Esophagus squamous epithelium (tissue), 5 donors: ENCODE measurements at places on chromosomes 7 and 10.

DNA sequence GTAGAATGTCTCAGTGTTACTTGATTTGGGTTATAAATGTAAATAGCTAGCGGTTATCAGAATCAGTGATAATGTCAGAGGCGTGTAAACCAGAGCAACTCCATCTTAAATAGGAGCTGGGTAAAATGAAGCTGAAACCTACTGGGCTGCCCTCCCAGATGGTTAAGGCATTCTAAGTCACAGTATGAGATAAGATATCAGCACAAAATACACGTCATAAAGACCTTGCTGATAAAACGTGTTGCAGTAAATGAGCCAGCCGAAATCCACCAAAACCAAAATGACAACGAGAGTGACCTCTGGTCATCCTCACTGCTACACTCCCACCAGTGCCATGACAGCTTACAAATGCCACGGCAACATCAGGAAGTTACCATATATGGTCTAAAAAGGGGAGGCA, 172.3 kb downstream of the CHRM2 start:
- no peak for DNase-seq

DNA sequence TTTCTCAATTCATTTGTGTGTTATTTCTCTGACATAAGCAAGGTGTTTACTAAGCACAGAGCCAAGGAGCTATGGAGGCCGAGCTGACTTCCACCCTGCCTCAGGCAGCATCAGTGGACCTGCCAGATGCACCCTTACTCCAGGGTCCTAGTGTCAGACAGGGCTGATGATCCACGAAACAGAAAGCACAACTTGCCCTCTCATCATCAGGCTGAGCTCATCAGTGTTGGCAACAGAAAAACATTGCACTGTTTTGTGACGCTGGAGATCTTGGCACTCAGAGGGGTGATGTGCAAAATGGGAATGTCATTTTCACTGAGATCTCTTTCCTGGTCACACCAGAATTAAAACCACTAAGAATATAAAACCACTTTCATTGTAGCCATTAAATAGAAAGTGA, 201.8 kb downstream of the GLI3 start:
- no peak for DNase-seq

- DNase-seq = no peak
These were observed 2.4 kb downstream of the GATA3 start for GRCh38 chr10:8056871-8057331.

GRCh38 chr7:23570592-23571200, 26.5 kb upstream of the CCDC126 start:
- no peak for DNase-seq

- DNase-seq = no peak
These were observed 24.2 kb downstream of the PIP4K2A start for GRCh38 chr10:22690158-22690557.

DNA sequence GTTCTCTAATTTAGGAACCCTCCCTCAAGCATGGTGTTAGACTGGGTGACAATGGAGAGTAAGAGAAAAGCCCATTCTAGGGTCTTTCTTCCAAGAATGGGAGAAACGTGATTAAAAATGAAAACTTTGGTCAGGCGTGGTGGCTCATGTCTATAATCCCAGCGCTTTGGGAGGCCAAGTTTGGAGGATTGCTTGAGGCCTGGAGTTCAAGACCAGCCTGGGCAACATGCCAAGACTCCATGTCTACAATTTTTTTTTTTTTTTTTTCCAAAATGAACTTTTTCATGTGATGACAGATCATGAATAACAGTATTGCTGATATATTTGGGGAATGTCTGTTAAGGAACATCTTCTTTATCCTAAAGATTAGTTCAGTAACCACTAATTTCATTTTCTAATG, 194.6 kb downstream of the MLLT10 start:
- no peak for DNase-seq

DNA sequence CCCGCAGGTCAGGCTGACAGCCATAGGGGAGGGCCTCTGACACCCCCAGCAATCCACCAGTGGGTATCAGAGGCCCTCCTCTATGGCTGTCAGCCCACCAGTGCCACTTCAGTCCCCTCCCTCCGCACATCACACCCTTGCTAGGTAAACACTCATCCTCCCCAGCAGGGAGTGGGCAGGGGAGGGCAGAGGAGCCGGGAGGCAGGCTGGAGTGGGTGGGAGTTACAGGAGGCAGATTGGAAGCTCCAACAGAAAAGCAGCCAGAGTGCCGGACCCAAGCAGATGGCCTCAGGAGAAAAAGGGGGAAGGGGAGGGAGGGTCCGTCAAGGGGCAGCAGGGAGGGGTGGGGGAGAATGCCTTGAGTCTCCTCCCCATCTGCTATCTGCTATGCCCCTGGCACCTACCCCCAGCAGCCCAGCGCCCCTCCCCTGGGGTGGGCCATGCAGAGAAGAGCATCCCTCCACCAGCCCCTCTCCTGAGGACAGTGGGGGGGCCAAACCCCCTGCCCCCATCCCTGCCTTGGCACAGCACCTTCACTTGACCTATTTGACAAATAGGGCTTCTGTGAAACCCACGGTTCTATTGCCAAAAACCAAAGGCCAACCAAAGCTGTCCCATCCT, 2.4 kb downstream of the RASGEF1A start:
- DNase-seq = no peak

GRCh38 chr10:128908099-128908498, 558.9 kb upstream of the MGMT start:
- no peak for DNase-seq

- no peak for DNase-seq
These were observed 675.3 kb downstream of the INHBA start for GRCh38 chr7:41027428-41028115.

- DNase-seq = no peak
These were observed 23.9 kb upstream of the CALN1 start for GRCh38 chr7:72435925-72436480.

DNA sequence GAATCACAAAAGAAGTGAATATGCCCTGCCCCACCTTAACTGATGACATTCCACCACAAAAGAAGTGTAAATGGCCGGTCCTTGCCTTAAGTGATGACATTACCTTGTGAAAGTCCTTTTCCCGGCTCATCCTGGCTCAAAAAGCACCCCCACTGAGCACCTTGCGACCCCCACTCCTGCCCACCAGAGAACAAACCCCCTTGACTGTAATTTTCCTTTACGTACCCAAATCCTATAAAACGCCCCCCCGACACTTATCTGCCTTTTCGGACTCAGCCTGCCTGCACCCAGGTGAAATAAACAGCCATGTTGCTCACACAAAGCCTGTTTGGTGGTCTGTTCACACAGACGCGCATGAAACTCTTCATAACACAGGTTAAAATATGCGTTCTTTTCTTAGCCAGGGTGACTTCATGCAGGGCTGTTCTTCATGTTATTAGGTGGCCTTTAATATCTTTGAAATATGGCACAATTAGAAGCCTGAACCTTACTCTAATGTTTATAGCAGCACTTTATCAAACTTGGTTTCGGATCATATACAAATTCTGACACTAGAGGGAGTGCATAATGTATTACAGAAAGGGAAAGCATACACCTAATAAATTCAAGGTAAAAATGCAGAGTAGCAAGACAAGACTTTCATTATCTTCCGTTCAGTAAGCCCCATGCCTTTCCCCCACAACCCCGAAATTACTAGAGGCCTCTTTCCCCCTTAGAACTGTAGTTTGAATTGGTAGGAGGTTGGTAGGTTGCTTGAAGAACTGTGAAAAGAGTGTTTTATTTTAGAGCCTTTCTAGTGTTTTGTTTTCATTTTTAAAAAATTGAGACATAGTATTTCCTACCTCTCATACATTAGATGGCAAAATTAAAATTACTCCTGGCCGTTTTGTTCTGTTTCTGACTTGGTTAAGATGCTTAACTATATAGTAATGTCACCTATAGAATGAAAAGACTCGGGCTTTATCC, 117.9 kb downstream of the NPY start:
- no peak for DNase-seq

DNA sequence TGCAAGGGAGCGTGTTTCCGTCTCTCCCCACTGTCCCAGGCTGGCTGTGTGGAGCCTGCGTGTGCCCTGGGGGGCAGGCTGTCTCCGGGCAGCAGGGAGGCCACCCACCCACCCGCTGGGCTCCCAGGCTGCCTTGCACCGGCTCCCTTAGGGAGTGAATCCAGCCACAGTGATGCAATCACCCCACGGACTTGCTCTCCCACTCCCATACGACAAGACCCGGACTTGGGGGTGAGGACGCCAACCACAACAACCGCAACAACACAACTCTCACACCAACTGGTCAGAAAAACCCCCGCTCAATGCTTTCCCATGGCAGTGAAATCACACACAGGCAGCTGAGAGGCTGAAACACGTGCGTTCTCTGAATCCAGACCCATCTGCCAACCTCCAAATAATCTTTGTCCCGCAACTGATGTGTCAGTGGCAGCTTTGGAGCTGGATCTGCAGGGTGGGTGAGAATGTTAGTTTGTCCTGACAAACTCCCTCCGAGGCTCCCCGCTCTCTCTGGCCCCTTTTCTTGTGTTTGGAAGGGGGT, 62.7 kb upstream of the DDC start:
- no peak for DNase-seq

GRCh38 chr7:109498131-109498530, 928.5 kb downstream of the DNAJB9 start:
- DNase-seq = no peak

- no peak for DNase-seq
These were observed 19.6 kb downstream of the NPVF start for GRCh38 chr7:25208525-25209221.

GRCh38 chr7:148962823-148963582, 65.3 kb downstream of the PDIA4 start:
- no peak for DNase-seq

DNA sequence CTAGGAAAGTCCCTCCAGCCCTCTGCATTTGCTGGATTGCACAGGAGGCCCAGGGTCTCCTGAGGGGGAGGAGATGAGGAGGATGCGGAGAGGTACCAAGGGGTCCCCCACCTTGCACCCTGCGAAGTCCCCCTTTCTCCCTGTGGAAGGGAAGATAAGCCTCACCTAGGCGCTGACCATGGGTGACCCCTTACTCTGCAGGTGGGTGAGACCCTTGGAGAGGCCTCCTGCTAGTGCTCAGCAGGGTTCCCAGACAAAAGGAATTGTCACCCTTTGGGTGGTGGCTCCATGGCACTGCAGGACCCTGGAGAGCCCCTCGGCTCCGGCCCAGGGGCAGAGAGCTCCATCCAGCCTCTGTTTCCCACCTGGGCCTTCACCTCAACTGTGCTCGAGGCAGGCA, 107.0 kb upstream of the RET start:
- no peak for DNase-seq

GRCh38 chr10:74282848-74283210, 131.8 kb downstream of the ADK start:
- DNase-seq = no peak

DNA sequence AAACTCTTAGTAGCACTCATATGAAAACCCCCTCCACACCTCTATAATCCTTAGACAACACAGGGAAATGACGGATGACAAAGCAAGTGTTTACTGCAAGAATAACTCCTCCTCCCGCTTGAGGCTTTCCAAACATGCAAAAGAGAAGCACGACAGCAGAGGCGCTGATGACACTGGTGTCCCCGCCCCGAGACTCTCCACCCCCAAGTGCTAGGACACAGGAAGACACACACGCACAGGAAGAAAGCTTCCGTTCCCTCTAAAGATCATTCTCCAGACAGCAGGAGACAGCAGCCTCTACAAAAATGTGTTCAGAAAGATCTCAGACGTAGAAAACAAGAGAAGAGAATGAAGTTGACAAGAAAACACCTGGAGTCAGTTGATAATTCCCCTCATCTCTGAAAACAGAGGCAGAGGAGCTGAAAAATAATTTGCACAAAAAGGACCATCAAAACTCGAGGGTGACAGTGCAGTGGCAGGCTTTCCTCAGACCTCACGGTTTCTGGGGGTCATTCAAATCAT, 90.2 kb downstream of the DLG5 start:
- no peak for DNase-seq

- DNase-seq = no peak
These were observed 277.6 kb downstream of the GATA3 start for GRCh38 chr10:8331896-8332729.

- DNase-seq = no peak
These were observed 395.8 kb upstream of the PHF14 start for GRCh38 chr7:10577866-10578374.

GRCh38 chr10:99869581-99870122, 87.2 kb downstream of the ABCC2 start:
- DNase-seq = no peak

DNA sequence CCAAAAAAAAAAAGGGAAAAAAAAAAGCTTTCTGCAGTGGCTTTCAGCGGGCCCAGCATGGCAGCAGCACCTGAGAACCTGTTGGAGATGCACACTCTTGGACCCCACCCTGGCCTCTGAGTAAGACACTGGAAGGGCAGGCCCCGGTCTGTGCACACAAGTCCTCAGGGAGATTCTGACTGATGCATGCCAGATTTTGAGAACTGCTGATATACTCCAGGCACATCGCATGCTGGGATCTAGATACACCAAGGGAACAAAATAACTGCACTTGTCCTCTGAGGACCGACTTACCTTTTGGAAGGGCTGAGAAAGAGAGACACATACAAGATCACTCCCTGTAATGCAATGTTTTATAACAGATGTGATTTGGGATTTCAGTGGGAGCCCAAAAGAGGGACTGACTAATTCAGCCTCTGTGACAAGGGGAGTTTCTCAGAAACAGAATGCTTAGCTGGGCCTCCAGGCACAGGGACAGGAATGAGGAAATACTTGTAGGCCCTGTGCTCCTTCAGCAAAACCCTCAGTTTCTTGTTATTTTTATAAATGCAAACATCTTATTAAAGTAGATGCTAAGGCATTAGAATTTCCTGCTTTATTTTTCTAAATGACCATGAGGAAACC, 8.2 kb downstream of the EGFR start:
- DNase-seq = no peak

DNA sequence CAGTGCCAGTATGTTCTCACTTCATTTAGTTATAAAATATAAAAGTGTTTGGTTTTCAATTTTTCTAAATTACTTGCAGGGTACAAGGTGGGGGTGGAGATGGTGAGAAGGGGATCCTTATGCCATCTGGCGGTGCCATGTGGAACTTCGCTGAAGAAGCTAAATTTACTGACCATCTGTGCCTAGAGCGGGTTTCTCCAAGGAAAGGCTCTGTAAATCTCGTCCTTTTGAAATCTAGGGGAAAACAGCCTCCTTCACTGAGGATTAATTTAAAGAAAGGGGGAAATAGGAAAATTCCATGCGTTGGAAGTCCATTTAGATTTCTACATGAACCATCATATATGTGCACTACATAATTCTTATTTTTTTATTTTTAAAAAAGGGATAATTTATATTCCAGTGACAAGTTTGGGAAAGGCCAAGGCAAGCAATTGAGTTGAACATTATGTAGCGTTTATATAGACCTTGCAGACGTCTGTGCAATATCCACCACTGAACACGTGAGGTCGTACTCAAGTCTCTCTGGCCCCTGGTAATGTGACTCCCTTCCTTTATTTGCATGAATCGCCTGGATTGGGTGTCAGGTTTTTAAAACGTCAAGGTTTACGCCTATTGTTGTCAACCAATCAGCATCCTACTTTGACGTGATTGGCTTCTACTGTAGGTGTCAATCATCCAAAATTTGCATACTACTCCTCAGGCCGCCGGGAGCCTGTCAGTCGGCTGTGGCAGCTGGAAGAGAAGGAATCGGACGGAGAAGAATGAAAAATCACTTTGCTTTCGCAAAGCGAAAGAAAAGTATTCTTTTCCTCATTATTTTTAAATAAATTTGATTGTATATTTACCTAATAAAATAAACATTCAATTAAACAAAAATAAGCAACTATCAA, 297.1 kb upstream of the NFE2L3 start:
- DNase-seq = no peak

GRCh38 chr10:101094121-101094879, 32.5 kb downstream of the KAZALD1 start:
- DNase-seq = no peak
